ENCODE measurements at places on chromosomes 4 and X.
A peak's percentile ranks its signal among the peaks of the same experiment; 100 is the strongest.

DNA sequence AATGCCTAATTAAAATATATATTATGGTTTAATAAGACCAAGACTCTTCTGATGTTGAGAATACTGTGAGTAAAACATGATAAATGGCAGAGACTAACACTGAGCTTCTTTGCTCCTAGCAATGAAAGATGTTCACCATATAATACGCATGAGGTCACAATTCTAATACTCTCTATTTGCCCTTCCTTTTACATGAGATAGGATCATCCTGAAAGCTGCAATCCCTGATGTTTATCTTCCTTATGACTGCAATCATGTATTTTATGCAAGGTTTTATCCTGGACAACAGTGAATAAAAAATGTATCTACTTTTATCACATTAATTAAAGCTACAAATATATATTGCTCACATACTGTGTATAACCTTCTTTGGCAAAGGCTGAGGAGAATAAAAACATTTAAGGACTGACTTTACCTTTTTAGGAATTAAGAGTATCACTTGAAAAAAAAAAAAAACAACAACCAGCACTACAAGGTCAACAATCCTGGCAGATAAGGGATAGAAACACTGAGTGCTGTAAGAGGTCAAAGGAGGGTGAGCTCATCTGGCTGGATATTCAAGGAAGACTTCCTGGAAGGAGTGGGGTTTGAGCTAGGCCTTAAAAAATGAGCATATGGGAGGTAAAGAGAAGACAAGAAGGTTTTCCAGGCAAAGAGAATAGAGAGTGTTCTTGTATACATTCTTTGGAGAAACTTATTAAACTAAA lies 99.9 kb downstream of the AREG start:
- DNase-seq, result no peak

DNA sequence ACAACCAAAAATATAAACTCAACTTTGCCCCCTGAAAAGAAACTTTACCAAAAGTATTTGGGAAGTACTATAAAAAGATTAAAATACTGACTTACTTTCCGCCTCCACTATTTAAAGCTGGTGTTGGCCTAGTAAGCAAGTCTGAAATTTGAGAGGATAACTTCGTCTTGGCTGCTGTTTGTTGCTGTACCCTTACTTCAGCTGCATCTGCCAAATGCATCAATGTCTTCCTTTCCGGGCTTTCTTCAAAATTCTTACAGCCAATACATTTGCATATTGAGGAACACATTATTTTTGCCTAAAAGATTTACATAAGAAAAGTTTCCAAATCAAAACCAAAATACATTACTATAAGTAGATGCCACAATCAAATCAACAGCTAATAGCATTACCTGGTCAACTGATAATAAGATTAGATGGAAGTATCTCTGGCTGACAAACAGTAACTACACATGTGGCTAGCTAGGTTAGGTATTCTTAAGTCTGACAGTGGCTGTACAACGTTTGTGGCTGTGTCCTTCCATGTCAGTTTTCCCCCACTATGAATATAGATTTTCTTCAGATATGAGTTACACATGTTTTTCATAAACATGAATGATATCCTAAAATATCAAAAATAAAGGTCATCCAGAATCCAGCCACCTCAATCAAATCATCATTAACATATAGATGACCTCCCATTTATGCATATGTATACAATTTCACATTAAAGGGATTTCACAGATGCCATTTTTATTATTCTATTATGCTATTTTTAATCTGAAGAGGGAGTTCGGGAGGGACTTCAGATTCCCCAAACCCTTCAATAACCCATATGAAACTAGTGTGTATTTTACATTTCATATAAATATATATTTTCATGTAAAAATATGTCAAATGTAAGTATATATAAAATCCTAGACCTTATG lies 30.6 kb downstream of the THAP9 start:
- DNase-seq, result no peak

GRCh38 chrX:773292-774025 lies 142.9 kb downstream of the SHOX start:
- DNase-seq, result no peak

DNA sequence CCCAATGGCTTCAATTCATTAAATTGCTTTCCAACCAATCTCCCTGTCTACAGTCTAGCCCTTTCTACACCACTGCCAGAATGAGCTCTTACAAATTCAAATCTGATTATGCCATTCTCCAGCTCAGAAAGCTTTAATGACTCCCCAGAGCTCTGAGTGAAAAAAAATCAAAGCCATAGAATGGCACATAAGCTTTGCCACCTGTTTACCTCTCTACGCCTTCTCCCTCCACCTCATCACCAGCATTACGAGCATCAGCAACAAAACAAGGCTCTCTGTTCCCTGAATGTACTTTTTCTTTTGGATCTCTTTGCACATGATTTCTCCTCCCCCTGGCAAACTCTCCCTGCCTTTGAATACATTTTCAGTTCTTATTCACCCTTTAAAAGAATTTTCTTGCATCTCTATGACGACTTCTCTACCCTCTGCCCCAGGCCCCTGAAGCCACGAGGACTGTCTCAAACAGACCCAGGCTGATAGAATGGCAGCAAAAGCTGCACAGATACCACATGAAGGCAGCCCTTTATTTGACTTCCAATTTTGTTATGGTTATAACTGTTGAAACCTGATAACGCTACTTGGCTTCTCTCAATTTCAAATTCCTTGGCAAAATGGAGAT lies 516.0 kb downstream of the PCDH7 start:
- DNase-seq, result no peak

DNA sequence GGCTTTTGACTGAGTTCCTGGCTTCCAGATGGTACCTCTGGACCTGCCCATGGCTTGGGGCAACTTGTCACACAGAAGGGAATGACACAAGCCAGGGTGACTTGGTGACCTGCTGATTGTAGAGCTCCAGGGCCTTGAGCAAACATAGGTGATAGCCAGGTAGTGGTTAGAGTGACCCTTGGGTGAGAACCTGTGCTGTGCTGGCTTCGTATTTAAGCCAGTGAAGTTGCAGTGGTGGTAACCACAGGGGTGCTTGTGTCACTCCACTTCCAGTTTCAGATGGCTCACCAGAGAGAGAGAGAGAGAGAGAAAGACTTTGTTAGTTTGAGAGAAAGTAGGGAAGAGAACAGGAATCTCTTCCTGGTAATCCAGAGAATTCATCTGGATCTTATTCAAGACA lies 471.6 kb downstream of the ZIC3 start:
- DNase-seq, result no peak

DNA sequence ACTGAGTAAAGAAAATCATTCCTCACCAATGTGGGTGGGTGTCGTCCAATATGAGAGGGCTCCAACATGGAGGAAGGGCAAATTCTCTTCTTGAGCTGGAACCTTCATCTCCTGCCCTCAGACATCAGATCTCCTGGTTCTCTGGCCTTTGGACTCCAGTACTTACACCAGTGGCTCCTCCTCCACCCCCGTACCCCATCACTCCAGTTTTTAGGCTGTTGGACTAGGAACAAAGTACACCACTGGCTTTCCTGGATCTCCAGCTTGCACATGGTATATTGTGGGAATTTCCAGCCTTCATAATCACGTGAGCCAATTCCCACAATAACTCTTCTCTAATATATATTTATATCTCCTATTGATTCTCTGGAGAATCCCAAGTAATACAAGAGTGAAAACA lies 196.9 kb downstream of the PDHA2 start:
- DNase-seq, result no peak

GRCh38 chr4:62871078-62871477 lies 1538.2 kb downstream of the TECRL start:
- no peak for DNase-seq

- no peak for DNase-seq
These were observed 592.9 kb downstream of the BCOR start for GRCh38 chrX:39504850-39505259.

GRCh38 chrX:47177079-47177478 lies 16.6 kb upstream of the UBA1 start:
- no peak for DNase-seq

- no peak for DNase-seq
These were observed 32.7 kb downstream of the TMEM47 start for GRCh38 chrX:34624416-34624815.

GRCh38 chr4:47482326-47482725 lies 2.7 kb upstream of the ATP10D start:
- DNase-seq, result no peak

GRCh38 chr4:6262847-6263487 lies 6.7 kb upstream of the WFS1 start:
- no peak for DNase-seq

DNA sequence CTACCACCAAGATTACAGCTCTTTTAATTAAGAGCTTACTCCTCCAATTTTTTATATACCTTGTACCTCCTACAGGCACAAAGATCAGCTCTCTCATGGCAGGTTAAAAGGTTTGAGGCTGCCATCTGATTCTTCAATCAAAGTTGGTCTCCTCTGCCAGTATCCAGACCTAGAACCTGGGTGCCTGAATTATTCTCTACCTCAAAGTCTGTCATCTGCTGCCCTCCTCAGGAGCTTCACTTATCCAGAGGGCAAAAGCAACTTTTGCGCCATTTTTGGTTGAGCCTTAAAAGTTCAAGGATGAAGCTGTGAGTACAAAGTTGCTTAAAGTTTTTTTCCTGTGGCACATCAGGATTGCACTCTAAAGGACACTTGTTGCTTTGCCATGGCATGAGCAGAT lies 343.7 kb upstream of the PPP1R2C start:
- DNase-seq, result no peak

DNA sequence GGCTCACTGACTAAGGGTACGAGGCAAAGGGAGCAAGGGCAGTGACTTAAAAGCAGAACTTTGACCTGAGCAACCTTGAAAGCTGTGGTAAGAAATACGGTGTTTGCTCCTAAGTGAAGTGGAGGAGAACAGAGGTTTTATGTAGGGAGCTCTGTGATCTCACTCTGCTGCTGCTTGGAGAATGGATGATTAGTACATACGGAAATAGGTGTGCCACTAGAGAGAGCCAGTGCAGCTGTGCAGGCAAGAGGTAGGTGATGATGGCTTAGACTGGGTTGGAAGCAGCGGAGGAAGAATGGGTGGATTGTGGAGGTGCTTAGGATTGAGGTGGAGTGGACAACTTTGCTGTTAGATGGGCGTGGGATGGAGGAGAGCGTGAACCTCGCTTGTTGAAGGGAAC lies 85.0 kb downstream of the FAM193A start:
- no peak for DNase-seq

- no peak for DNase-seq
These were observed 4.8 kb downstream of the NOP14 start for GRCh38 chr4:2958446-2958845.

GRCh38 chr4:174910271-174910670 lies 7.9 kb upstream of the ADAM29 start:
- DNase-seq, result no peak

- DNase-seq, result no peak
These were observed 266.1 kb upstream of the GPC4 start for GRCh38 chrX:133681421-133681820.

DNA sequence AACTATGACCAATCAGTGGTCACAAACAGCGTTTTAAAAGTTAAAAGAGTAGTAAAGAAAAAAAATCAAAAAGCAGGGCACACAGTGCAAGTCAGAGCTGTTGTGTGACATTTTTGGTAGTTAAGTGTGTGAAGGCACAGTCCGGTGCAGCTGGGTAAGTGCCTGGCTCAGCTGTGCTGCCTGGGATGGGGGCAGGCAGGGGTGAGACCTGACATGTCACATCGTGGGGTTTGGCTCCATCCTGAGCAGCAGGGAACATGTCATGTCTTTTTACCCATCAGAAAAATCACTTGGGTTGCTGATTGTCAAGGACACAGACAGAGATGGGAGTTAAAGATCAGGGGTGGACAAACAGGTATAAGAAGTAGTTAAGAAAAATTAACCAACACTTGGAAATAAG lies 125.1 kb downstream of the NSUN7 start:
- DNase-seq, result no peak

DNA sequence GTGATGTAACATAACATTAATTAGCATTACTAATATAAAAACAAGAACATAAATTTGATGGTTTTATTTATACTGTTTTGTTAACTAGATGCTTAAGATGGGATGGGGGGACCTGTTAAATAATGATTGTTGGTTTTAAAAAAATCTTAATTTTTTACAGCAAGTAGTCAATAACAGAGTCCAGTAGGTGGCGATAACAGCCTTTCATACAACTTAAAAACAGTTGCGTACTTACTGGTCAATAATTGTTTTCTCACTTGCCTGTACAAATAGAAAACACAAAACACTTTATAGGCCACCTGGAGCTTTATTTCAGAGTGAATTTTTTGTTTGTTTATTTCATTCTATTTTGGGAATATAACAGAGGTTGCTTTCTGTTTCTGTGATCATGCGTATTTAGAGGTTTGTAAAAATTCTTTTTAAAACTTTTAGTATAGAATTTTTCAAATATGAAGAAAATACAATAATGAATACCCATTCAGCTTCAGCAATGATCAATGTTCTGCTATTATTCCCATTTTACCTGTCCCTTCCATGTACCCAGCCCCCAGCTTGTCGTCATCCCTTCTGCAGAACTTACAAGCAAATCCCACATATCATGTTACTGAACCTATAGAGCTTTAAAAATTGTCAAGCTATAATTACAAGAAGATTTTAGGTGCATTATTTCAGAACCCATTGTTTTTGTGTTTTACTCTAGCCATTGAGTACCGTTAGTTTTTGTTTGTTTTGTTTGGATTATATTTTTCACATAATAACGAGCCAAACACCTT lies 97.1 kb downstream of the MRPL1 start:
- DNase-seq, result no peak

GRCh38 chrX:41085512-41085877 lies 250 bp downstream of the USP9X start:
- peak; percentile 77 for DNase-seq

DNA sequence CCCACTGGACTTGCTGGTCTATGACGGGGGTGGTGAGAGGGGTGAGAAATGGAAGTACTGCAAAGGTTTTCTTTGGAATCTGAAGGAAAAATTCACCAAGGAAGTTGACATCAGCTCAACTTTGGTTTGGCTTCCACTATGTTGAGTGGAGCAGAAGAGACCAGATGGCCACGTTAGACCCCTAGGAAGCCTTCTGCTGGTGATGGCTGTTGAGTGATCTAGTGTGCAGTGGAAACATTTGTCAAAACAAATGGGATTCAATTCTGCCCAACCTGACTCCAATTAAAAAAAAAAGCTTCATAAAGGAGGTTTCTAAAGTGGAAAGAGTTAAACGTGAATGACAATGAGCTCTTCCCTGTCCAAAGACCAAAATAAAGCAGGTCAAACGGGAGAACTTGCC lies 25.7 kb downstream of the SEL1L3 start:
- no peak for DNase-seq

DNA sequence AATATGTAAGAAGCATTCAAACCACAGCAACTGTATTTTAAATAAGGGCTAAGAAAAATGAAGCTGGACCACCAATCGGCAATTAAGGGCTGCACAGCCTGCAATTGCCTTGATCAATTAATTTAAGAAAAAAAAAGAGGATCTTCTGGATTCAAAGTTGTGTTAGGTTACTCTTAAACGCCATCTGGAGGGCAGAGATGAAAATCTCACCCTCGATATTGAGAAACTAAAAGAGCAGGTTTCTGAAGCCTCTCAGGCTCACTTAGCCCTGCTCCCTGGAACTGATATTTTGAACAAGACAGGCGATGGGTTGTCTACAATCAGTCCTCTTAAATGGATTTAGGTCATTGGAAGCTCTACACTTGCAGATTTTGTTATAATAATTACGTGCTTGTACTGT lies 579.4 kb downstream of the GRXCR1 start:
- DNase-seq, result no peak
